Stimulated activated CD4-positive, alpha-beta T cell treated with anti-CD3 and anti-CD28 coated beads, Interleukin-1b, Interleukin-23, amount 100 ng/mL, for 48 hours (primary cell): ENCODE measurements at places on chromosomes 3 and 15.

GRCh38 chr3:139527265-139527664, 12.3 kb downstream of the RBP1 start:
- no peak for DNase-seq

GRCh38 chr3:195224156-195224979, 46.6 kb downstream of the XXYLT1 start:
- no peak for DNase-seq

DNA sequence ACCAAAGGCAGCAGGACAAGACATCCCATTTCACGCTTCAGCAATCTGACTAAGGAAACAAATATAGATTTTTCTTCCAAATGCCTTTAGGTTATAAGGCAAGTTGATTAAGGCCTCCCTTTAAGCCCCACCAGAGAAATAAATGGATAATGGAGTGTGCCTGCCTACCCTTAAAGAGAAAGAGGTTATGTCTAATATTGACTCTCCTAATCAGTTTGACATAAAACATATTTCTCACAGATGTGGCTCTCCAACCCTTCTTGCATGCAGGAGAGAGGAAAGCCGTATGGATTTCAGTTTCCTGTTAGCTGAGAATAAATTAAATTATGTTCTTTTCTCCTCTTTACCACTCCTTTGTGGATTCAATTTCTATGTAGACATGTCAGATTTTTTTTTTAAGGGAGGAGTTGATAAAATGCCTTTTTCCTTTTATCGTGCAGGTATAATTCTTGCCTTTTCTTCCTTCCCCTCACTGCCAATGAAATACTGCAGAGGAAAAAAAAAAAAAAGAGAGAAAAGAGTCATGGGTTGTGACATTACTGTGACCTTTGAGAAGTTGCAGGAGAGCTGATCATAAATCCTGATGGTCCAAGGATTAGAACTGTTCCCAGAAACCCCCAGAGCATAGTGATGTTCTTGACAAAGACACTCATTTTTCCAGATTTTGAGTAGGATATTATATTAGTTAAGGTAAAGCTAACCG, 355.3 kb upstream of the SLCO3A1 start:
- DNase-seq: no peak

- no peak for DNase-seq
Measured at GRCh38 chr3:113895964-113896363, 51.8 kb upstream of the ZDHHC23 start.

DNA sequence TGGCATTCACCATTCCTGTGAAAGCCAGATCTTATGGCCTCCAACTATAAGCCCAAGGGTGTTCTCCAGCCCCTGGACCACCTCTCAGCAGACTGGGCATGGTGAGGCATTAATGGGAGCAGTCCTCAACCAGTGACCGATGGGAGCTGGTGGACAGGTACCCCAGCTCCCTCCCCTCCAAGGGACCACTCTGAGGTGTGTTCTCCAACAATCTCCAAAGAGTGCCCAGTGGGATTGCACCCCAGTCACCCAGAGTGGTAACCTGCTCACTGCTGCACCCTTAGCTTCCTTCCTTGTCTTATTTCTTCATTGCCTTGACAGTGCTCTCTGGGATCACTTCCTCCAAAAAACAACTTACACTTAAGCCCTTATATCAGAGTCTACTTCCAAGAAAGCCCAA, 8.2 kb upstream of the ITGA11 start:
- no peak for DNase-seq

- no peak for DNase-seq
Measured at GRCh38 chr3:128521715-128522114, 28.7 kb upstream of the GATA2 start.

GRCh38 chr3:194397757-194398312, 1.2 kb downstream of the GP5 start:
- DNase-seq: peak; percentile 21

- no peak for DNase-seq
Measured at GRCh38 chr3:128585189-128585588, 65.4 kb downstream of the RPN1 start.

DNA sequence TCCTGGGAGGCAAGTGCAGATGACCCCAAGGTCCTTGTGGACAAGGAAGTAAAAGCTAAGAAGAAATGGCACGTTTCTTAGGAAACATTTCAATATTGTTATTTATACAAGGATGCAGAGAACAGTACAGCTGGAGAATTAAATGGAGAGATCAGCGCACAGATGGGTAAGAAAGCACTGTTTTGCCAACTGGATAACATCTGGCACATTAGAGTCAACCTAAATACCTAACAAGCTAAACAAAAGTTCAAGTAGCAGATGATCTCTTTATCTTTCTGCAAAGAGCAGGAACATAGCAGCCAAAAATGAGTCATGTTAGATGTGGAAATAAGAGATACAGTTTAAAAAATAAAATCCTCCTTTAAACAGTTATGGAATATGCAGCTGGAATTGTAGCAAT, 15.7 kb upstream of the DPPA4 start:
- DNase-seq: no peak

- DNase-seq: no peak
Measured at GRCh38 chr15:35854316-35854715, 308.4 kb upstream of the DPH6 start.

- no peak for DNase-seq
Measured at GRCh38 chr15:90493647-90494046, 36.1 kb upstream of the CRTC3 start.

GRCh38 chr3:117281371-117281770, 571.8 kb downstream of the TUSC7 start:
- no peak for DNase-seq

- DNase-seq: peak; percentile 80
Measured at GRCh38 chr15:88450125-88450798, 16.9 kb downstream of the MRPL46 start.

GRCh38 chr3:184526088-184526433, 35.5 kb upstream of the EPHB3 start:
- no peak for DNase-seq

DNA sequence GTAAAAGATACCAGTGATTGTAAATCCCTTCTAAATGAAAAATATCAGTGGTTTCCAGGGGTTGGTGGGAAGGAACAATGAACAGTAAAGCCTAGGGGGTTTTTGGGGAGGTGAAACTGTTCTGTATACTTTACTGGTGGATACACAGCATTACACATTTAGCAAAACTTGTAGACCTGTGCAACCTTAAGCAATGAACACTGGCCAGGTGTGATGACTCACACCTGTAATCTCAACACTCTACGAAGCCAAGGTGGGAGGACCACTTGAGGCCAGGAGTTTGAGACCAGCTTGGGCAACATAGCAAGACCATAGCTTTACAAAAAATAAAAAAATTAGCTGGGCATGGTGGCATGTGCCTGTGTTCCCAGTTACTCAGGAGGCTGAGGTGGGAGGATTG, 1.8 kb downstream of the CCDC13 start:
- DNase-seq: no peak

DNA sequence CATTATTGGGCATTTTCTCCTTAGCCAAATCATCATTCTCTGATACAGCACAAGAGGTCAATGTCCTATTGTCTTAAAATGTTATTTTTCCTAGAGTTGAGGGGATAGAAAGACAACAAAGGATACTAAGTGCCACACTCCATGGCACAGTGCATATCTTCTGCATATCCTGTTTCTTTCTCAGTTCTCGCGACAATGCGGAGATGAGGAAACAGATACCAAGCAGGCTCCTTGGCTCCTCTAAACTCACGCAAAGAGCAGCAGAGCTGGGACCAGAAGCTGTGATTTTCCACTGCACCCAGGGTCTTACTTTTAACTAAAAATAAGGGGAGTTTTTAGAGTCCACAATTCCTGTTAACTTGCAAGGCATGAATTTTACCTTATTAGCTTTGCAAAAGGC, 10.5 kb upstream of the VGLL4 start:
- no peak for DNase-seq

DNA sequence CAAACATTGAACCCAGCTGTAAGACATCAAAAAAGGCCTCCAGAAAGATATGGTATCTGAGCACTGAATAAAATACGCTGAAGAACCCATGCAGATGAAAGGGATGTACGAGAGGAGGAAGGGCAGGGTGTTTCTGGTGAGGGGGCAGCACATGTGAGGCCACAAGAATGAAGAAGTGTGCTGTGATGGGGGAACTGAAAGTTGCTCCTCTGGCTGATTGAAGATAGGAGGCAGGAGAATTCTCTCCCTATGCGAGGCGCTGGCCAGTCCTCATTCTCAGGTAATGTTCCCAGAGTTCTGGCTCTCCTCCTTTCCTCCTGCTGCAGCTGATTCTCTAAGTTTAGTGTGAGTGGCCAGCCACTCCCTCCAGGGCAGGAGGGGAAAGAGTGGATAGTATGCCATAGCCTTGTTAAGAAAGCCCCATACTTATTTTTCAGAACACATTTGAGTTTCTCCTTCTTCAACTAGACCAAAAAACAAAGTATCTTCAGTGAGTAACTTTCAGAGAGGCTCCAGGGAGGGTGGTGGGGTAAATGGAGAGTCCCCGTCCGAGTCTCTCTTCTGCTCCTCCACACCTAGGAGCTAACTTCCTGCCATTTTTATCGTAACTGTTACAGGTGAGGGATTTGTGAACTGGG, 26.9 kb upstream of the MYO1E start:
- DNase-seq: no peak
